Left ventricle myocardium inferior (tissue), 1 donor: ENCODE measurements at places on chromosomes 1 and 21. TPM values are rescaled to one million over a fixed set of nuclear protein-coding genes. Genes with fewer than 3 reads are reported as not detected.

DNA sequence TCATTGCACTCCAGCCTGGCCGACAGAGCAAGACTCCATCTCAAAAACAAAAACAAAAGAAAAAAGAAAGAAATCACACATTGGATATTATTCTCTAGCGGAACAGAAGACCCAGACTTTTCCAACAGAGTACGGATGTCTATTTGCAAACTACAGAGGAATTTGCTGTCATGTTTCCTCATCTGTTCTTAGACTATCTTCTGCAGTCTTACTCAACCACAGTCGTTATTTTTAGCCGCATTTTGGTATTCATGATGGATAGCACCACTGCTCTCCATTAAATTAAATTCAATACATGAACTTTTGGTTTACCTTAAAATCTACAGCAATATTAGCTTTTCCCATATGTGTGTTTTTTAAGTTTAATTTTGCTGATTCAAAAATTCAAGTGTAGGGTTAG lies 14.2 kb upstream of the HEATR1 start:
- H3K4me3 ChIP-seq, result no peak overlapping the region
- no peaks in the 10 kb centered on the region for H3K4me1 ChIP-seq
- H3K27ac ChIP-seq, result no peak overlapping the region
- H3K36me3 ChIP-seq, result no peaks in the 10 kb centered on the region
- peaks cover 10% of the 10 kb centered on the region for H3K27me3 ChIP-seq

DNA sequence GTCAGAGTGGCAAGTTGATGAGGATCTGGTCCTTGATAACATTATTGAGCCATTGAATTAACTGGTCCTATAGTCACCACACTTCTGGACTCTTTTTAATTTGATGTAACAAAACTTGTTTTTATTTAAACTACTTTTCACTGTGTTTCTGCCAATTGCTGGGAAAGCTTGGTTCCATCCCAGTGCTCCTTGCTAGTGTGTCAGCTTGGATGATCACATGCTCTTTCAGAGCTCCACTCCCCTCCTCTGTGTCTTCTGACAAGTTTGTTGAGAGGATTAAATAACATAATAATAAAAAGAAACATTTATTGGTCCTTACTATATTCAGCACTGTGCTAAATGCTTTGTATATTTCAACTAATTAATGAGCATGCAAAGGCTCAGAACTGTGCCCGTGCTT lies 448.5 kb upstream of the B3GALT2 start:
- H3K4me3 ChIP-seq, result no peak overlapping the region
- no peak overlapping the region for H3K27ac ChIP-seq
- no peaks in the 10 kb centered on the region for H3K27me3 ChIP-seq
- no peak for DNase-seq
- H3K36me3 ChIP-seq, result no peaks in the 10 kb centered on the region

- H3K27ac ChIP-seq, result peak overlapping the region; percentile 79
- no peaks in the 10 kb centered on the region for H3K36me3 ChIP-seq
- peaks cover 4% of the 10 kb centered on the region for H3K27me3 ChIP-seq
- peak; percentile 62 for DNase-seq
Measured at GRCh38 chr1:20008391-20008841, 29.0 kb upstream of the PLA2G2A start.

DNA sequence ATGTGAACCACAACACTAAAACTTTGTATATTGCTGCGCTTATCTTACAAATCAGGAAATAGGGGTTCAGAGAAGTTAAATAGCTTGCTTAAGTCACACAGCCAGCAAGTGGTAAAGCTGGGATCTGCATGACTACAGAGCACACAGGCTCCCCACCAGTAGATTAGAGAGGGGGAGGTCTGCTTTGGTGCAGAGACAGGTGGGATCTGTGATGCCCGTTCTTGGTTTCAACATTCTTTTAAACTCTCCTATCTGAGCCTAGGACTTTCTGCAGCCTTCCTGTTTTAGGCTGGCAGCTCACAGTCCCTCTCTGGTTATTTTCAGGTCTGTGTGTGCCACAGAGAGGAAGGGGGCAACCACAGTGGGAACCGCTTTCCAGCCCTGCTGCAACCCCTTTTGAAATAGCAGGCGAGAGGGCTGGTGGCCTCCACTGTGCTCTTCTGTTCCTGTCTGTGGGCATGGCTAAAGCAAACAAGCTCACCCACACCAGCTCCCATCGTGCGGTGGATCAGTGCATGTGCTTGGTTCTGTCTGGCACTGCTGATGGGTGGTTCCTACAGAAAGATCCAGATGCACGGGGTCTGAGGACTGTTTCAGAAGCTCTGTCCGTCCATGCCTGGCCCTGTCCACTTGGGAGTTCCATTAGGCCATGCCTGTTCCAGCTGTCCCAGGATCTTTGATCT lies 1.7 kb upstream of the IL6R start:
- no peaks in the 10 kb centered on the region for H3K27me3 ChIP-seq
- H3K4me1 ChIP-seq, result peaks cover 41% of the 10 kb centered on the region
- no peaks in the 10 kb centered on the region for H3K36me3 ChIP-seq
- H3K27ac ChIP-seq, result no peak overlapping the region
- no peak overlapping the region for H3K4me3 ChIP-seq
- no peak for DNase-seq

- no peak overlapping the region for H3K27ac ChIP-seq
- no peak overlapping the region for H3K4me3 ChIP-seq
- no peaks in the 10 kb centered on the region for H3K4me1 ChIP-seq
- no peaks in the 10 kb centered on the region for H3K27me3 ChIP-seq
- DNase-seq, result no peak
- H3K36me3 ChIP-seq, result no peaks in the 10 kb centered on the region
Measured at GRCh38 chr1:199612976-199613774, 414.3 kb upstream of the NR5A2 start.

GRCh38 chr21:45539046-45539795 lies 3.0 kb downstream of the SLC19A1 start:
- H3K27ac ChIP-seq, result no peak overlapping the region
- no peak overlapping the region for H3K4me3 ChIP-seq
- DNase-seq, result peak; percentile 11
- H3K36me3 ChIP-seq, result no peaks in the 10 kb centered on the region
- no peaks in the 10 kb centered on the region for H3K27me3 ChIP-seq
- peaks cover 33% of the 10 kb centered on the region for H3K4me1 ChIP-seq

GRCh38 chr1:177122461-177123251 lies 41.9 kb downstream of the ASTN1 start:
- no peaks in the 10 kb centered on the region for H3K36me3 ChIP-seq
- peaks cover 16% of the 10 kb centered on the region for H3K27me3 ChIP-seq
- H3K4me1 ChIP-seq, result no peaks in the 10 kb centered on the region
- DNase-seq, result no peak

- peak overlapping the region; percentile 62 for H3K27ac ChIP-seq
- H3K27me3 ChIP-seq, result no peaks in the 10 kb centered on the region
- DNase-seq, result no peak
- H3K4me1 ChIP-seq, result peaks cover 77% of the 10 kb centered on the region
- H3K4me3 ChIP-seq, result no peak overlapping the region
- H3K36me3 ChIP-seq, result peaks cover 11% of the 10 kb centered on the region
Measured at GRCh38 chr1:24803220-24803619, 58.0 kb downstream of the CLIC4 start.

GRCh38 chr1:154141240-154141639 lies 13.6 kb downstream of the NUP210L start:
- H3K27ac ChIP-seq, result no peak overlapping the region
- H3K27me3 ChIP-seq, result no peaks in the 10 kb centered on the region
- H3K4me1 ChIP-seq, result no peaks in the 10 kb centered on the region

DNA sequence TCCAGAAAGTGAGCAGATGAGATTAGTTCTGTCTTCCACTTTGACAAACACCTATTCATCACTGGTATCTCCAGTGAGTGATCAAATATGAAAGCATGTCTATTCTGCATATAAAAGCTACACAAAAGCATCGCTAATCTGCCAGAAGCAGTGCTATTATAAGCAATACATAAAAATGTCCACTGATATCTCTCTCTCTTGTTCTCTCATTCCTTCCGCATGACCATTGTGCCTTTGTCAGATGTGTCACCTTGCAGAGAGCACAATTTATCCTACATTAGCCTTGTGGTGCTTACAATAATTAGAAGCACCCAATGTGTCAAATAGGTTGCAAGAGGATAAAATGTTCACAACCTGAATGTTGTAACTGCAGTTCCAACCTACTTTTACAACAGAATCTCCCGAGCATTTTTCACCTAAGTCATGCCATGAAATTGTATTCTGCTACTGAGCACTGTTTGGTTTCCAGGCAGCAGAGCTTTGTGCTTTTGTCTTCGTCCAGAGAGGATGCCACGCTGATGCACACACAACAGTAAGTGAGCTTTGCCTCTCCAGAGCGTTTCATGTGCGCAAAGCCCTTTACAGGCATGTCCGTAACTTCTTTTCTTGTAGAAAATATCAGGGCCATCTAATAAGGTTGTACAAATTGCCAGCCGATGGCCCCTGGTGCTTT lies 198.7 kb upstream of the PLD5 start:
- H3K27ac ChIP-seq, result peak overlapping the region; percentile 64
- peaks cover 9% of the 10 kb centered on the region for H3K4me1 ChIP-seq
- no peaks in the 10 kb centered on the region for H3K27me3 ChIP-seq
- DNase-seq, result no peak

DNA sequence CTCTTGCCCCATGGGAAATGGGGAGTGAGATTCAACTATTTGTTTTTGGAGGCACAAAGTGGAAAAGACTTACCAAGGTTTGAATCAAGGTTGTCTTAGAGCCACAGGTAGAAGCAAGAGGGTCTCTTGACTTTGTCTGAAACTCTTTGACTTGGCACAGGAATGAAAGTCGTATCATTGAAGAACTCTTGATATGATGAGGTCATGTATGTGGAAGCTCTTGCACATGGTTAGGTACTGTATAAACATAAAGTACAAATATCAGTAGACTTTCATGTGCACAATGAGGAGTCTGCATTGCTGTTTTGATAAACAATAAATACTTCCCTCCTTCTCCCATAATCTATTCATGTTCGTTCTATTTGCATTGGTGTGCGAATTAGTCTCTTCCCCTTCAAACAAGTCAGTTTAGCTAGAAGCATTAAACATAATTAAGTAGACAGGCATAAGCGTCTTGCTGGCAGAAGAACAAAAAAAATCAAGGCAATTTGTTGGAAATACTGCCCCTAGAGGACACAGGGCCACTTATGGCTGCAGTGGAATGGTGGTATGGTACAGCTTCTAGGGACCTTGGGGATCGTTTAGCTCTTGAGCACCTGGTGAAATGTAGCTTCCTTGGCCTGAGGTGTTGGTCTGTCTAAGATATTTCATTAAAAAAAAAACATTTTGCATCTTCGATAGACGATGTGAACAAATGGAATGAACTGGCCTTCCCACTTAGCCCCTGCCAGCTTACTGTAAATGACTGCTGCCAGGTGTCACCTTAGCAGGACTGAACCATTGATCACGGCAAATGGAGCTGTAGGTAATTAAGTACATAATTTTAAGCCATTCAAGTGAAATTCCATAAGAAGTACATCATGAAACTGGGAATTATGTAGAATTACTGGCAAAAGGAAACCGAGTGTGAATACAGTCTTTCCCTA lies 218.0 kb upstream of the GALNT2 start:
- H3K27me3 ChIP-seq, result no peaks in the 10 kb centered on the region
- no peak overlapping the region for H3K27ac ChIP-seq
- DNase-seq, result no peak
- H3K4me1 ChIP-seq, result peaks cover 15% of the 10 kb centered on the region
- H3K4me3 ChIP-seq, result no peak overlapping the region
- H3K36me3 ChIP-seq, result no peaks in the 10 kb centered on the region

GRCh38 chr1:57195436-57195941 lies 228.4 kb downstream of the DAB1 start:
- H3K36me3 ChIP-seq, result no peaks in the 10 kb centered on the region
- H3K4me1 ChIP-seq, result peaks cover 6% of the 10 kb centered on the region
- H3K27me3 ChIP-seq, result no peaks in the 10 kb centered on the region
- H3K27ac ChIP-seq, result no peak overlapping the region

The NBPF4 gene
- not detected for total RNA-seq

GRCh38 chr1:211082824-211083223 lies 51.1 kb downstream of the KCNH1 start:
- H3K27ac ChIP-seq, result no peak overlapping the region
- no peak overlapping the region for H3K4me3 ChIP-seq

The PTGS2 gene
- 0.85 TPM for total RNA-seq

The KIF21B gene
- total RNA-seq, result 0.47 TPM

GRCh38 chr1:45687754-45688740 lies at the start of gene TMEM69:
Gene TMEM69, plus strand, starts transcription at chr1:45688181. Its CDS starts 2,888 bp downstream, at chr1:45691069.
- no peaks in the 10 kb centered on the region for H3K27me3 ChIP-seq
- H3K27ac ChIP-seq, result peak within 1 kb of the TSS; percentile 98
- H3K36me3 ChIP-seq, result peaks cover 7% of the 10 kb centered on the region
- peak within 1 kb of the TSS; percentile 95 for H3K4me3 ChIP-seq
- peaks cover 56% of the 10 kb centered on the region for H3K4me1 ChIP-seq
- DNase-seq, result peak; percentile 65

The IFNGR2 gene
- 34.6 TPM for total RNA-seq

- no peaks in the 10 kb centered on the region for H3K36me3 ChIP-seq
- DNase-seq, result no peak
- H3K27ac ChIP-seq, result no peak overlapping the region
- no peaks in the 10 kb centered on the region for H3K27me3 ChIP-seq
Measured at GRCh38 chr1:215132156-215132555, 49.6 kb downstream of the KCNK2 start.

The ESRRG gene
- total RNA-seq, result 58.5 TPM

- H3K4me1 ChIP-seq, result peaks cover 8% of the 10 kb centered on the region
- H3K4me3 ChIP-seq, result no peak overlapping the region
- peaks cover 82% of the 10 kb centered on the region for H3K27me3 ChIP-seq
- no peak for DNase-seq
Measured at GRCh38 chr1:46520063-46520911, 30.7 kb downstream of the DMBX1 start.

- no peak for DNase-seq
- no peak overlapping the region for H3K27ac ChIP-seq
- no peaks in the 10 kb centered on the region for H3K4me1 ChIP-seq
- peaks cover 58% of the 10 kb centered on the region for H3K27me3 ChIP-seq
Measured at GRCh38 chr1:242447689-242448088, 76.8 kb downstream of the PLD5 start.

The OPRD1 gene
- not detected for total RNA-seq

GRCh38 chr1:88746916-88747315 lies 62.8 kb downstream of the PKN2 start:
- DNase-seq, result no peak
- no peak overlapping the region for H3K27ac ChIP-seq
- H3K4me3 ChIP-seq, result no peak overlapping the region
- peaks cover 9% of the 10 kb centered on the region for H3K4me1 ChIP-seq

GRCh38 chr1:72557446-72558049 lies 275.2 kb upstream of the NEGR1 start:
- DNase-seq, result no peak
- peaks cover under 1% of the 10 kb centered on the region for H3K4me1 ChIP-seq
- H3K27ac ChIP-seq, result no peak overlapping the region
- no peaks in the 10 kb centered on the region for H3K36me3 ChIP-seq
- no peaks in the 10 kb centered on the region for H3K27me3 ChIP-seq
- no peak overlapping the region for H3K4me3 ChIP-seq

The FOXD3 gene
- 0.11 TPM for total RNA-seq
